Kidney (tissue), 22 donors: ENCODE measurements at places on chromosomes 13 and 19.

GRCh38 chr13:48249018-48249417 lies 16.0 kb downstream of the ITM2B start:
- no peak for DNase-seq

- no peak for DNase-seq
Measured at GRCh38 chr19:45362291-45362690, 8.1 kb downstream of the ERCC2 start.

DNA sequence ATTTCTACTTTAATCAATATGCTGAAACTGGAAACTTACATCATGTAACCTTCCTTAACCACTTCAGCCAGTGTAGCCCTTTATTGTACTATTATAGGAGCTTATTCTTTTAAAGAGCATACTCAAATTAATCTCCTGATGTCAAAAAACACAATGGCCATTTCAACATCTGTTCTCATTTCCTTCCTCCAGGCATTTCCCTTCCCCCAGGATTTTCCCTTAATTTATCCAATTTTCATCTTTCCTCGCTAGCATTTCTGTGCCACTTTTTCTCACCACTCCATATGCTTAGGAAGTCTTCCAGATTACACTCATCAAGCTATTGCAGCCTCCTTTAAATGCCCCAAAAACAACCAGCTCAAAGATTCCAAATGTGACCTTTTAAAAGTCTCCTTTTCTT lies 265.0 kb downstream of the PCDH9 start:
- no peak for DNase-seq

DNA sequence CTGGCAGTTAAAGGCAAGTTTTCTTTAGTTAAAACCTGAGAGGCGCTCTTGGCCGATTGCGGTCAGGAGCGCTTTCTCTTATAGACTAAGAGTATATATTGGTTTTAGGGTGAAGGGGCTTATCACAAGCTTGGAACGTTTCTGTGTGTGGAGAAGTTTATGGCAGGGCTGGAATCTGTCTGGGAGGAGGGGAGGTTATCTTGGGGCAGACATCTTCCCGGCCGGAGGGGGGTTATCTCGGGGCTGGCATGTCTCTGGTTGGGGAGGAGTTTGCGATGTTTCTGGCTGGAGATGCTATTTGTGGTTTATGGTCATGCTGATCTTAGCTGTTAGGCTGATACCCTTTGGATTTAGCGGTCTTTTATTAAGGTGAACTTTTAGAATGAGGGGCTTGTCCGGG lies 18.3 kb downstream of the KDM4B start:
- no peak for DNase-seq

DNA sequence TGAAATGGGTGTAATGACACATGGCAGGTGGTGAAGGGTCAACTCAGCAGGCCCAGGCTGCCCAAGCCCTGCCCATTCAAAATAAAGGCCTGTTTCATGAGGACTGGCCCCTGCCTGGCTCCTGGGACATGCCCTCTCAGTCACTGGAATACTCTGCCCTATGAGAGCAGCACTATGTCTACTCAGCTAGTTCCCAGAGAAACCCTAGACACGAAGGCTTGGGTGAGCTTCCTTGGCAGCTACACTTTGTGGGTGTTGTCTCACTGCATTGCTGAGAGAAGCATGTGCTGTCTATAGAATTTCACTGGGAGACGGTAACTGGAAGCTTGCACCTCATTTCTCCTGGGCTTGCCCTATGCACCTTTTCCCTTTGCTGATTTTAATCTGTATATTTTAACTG lies 752.8 kb downstream of the LIG4 start:
- DNase-seq: no peak

- peak; percentile 57 for DNase-seq
Measured at GRCh38 chr19:31339411-31339810, 9.8 kb downstream of the TSHZ3 start.

DNA sequence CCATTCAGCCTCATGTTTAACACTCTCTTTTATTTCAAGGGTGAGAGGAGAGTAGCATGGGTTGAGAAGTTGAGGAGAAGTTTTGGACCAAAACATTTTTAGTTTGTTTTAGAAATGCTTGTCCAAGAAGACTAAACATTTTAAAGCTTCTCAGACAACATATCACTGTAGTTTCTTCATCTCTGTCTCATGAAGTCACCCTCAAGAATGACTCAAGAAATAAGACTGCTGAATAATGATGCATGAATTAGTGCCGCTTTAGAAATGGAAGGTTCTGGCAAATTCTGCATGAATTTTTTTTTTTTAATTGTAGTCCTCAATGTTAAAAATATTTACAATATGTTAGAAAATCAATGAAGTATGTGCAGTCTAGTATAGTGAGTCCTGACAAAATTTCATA lies 422.7 kb upstream of the ARGLU1 start:
- no peak for DNase-seq

DNA sequence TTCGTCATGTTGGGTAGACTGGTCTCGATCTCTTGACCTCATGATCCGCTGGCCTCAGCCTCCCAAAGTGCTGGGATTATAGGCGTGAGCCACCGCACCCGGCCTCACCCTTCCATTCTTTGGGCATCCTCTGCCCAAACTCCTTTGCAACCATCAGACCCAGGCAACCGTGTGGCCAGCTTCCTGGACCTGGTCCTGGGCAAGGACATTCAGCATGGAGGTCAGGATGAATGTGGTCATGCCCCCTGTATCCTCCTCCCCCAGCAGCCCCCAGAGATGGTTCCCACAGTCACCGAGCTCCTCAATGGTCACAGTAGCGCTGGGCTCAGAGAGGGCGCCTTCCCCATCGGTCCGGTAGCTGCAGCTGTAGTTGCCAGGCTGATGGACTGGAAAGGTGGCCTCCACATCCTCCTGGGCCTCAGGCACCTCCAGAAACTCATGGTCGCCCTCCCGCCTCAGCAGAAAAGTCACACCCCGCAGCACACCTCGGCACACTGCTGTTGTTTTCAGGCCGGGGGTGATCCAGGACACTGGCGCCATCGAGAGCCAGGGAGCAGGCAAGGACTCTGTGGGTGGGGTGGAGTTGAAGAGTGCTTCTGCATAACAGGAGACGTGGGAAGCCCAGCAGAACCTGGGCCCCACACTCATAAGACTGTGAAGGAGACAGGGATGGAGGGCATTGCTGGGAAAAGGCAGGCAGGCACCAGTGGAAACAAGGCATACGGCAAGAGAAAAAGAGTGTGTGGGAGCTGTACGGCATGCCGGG lies 1.1 kb downstream of the A1BG start:
- DNase-seq: no peak

- DNase-seq: no peak
Measured at GRCh38 chr19:47614021-47614295, 5.0 kb downstream of the BICRA start.

DNA sequence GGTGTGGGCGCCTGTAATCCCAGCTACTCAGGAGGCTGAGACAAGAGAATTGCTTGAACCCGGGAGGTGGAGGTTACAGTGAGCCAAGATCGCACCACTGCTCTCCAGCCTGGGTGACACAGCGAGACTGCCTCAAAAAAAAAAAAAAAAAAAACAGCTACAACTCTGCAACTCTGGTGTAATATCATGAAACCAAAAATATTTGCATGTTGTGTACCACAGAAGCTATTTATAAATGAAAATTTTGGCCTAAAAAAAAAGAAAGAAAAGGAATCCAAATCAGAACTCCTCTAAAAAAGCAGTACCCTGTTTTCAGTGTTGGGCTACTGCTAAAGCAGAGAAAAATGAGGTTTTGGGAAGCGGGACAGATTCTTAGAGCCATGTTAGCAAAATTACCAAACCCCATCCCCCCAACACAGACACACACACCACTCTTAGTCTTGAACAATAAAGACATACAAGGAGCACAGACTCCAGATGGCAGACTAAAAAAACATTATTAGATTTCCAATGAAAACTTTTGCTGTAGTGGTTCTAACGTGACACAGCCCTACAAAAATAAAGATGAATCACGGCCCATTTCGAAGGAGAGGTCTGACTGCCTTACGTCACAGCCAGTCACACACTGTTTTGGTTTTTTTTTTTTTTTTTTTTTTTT lies 51.5 kb downstream of the INSR start:
- no peak for DNase-seq

- no peak for DNase-seq
Measured at GRCh38 chr19:52622261-52622660, 15.9 kb downstream of the ZNF83 start.

DNA sequence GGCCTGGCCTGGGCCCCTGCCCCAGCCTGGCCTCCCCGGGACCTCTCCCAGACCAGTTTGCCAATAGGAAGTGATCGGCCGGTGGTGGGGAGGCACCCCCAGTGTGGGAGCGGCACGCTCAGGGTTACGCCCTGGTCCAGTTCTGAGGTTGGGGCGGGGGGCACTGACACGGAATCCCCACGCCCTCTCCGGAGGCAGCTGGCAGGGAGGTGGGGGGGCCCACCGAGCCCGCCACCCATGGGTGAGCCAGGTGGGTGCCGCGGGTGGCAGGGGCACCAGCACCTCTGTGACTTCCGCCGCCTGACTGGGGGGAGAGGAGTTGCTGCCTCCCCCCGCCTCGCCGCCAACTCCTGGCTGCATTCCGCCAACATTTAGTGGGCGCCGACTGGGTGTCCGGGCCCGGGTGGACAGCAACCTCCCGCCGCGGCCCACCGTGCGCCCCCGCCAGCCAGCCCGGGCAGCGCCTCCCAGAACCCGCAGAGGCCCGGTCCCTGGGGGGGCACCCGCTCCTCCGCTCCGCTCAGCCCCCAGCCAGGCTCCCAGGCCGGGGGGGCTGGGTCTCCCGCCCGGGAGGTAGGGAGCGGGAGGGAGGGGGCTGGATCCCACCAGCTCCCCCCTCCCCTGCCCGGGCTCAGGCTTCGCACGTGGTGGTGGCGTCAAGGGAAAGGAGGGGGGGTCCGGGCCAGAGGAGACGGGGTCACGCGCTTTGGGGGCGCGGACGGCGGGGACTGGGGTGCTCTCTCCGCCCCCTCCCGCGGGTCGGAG lies 2.0 kb downstream of the ZBTB7A start:
- peak; percentile 74 for DNase-seq

GRCh38 chr13:76687467-76687866 lies 198.7 kb downstream of the KCTD12 start:
- DNase-seq: no peak

DNA sequence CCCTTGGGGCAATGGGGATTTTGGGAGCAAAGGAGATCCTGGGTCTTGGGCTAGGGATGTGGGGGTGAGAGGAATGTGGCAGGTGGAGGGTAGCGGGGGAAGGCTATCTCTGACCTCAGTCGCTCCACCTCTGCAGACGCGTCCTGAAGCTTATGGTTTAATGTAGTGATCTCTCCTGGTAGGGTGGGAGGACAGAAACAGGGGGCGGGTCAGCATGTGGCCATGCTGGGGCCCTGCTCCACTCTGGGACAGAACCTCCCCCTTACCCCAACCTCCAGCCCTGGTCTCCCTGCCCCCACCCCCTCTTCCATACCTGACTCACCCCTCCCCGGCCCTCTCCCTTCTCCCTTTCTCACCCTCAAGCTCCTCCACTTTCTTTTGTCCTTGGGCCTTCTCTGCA lies 1.4 kb downstream of the BST2 start:
- no peak for DNase-seq

GRCh38 chr13:46202966-46203365 lies 8.8 kb upstream of the LRRC63 start:
- DNase-seq: no peak

DNA sequence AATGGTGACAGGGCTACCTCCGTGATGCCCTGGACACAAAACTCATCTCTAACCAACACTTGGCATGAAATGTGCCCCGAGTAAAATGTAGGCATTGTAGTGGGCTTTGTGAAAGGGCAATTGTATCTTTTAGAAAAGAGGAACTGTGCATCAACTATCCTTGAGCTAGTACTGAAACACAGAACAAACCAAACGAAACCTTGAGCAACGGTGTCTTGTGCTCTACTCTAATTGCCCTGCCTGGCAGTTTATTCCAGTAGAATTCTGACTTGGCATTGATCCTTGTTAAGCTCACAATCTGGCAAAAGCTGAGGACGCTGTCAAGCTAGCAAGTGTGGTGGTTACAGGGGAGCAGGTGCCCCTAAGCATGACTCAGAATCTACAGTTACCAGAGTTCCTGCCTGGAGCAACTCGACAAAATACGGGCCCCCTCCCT lies 707.1 kb upstream of the SPRY2 start:
- DNase-seq: no peak

DNA sequence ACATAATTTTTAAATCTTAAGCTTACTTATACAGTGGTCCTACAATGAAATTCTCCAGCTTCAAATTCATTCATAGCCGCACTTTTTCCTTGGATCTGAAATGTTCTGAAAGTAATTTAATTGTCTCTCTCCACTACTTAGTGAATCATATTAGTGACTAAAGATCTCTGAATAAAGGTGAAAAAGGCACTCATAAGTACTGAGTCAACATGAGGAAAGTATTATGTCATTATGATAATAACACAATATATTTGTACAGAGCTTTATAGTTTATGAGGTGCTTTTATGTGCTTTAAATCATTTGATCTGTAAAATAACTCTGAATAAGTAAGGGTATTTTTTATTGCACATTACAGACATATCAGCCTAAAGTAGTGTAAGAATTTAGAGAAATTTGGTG lies 628.2 kb upstream of the SLITRK5 start:
- DNase-seq: no peak

DNA sequence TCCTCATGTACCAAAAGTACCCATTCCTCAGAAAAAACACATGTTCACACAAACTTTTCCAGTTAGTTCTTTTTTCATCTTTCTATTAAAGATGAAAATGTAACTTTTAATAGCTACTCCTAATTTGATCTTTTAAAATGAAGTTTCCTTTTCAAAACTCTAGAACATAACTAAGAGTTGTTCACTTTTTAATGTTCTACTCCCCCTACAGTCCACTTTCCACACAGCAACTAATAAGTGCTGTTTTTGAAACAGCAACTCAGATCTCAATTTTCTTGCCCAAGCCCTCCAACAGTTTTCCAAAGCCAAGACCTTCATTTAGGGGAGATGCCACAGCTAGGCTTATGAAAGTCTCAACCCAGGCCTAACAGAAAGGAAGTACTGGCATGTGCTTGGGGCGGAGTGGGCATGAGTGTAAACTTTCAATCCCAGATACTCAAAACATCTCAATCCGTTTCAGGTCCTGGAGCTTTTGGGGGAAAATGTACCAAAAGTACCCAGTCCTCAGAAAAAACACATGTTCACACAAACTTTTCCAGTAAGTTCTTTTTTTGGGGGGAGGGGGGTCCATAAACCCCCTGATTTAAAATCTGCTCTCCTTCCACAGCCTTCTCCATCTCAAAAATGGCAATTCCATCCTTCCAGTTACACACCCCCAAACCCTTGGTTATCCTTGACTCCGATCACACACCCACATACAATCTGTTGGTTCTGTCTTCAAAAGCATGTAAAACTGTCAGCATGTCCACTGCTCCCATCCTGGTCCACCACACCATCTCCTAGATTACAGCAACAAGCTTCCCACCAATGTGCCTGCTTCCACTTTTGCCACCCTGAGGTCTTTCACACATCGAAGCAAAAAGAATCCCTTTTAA lies 2.0 kb downstream of the FBL start:
- peak; percentile 47 for DNase-seq

- no peak for DNase-seq
Measured at GRCh38 chr13:51550151-51550550, 34.1 kb upstream of the WDFY2 start.

DNA sequence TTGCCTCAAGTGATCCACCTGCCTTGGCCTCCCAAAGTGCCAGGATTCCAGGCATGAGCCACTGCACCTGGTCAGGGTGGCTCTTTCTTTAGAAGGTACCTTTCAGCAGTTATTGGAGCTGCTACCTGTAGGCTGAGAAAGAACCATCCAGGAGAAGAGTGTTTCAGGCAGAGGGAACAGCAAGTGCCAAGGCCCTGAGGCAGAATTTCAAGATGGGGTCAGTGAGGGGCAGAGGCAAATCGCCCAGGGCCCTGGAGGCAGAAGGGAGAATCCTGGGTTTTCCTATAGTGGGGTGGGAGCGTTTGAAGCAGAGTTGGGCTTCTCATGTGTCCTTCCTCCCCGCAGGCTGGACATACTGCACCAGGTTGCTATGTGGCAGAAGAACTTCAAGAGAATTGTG lies 2.2 kb downstream of the MRPL4 start:
- DNase-seq: no peak
